ENCODE measurements at places on chromosomes 16 and 17.

DNA sequence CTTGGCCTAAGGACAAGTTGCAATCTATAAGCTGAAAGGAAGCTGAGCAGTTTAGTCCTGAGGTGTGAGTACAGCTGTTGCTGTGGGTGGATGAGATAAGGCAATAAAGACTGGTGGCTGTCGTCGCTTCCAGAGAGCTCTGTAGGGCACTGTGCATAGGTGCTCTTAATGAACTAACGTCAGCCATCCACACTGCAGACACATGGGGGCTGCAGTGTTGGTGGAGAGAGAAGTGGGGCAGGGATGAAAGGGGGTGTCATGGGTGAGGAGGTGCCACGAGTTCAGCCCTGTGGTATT is 139.9 kb upstream of the IRX3 start:
- no peak for DNase-seq

DNA sequence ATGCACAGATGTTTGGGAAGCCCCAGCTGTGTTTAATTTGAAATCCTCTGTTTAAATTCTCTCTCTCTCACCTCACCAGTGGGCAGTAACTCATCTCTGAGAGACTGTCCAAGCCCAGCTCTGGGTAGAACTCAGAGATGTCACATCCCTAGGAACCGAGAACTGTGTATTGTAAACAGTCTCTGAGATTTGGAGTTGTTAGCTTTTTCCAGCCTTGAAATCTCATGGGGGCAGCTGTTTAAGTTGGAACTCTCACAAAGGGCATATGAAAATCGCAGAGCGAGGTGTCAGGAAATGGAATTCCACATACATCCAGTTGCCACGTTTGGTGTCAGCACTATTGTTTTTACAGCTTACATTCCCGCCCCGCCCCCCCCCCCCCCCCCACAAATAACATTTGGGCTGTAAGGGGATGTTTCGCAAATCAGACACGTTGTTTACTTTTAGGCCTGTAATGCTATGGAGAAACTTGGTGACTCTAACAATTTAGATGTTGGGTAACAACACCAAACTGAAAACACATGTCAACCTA is 34.3 kb downstream of the VPS35L start:
- no peak for DNase-seq

DNA sequence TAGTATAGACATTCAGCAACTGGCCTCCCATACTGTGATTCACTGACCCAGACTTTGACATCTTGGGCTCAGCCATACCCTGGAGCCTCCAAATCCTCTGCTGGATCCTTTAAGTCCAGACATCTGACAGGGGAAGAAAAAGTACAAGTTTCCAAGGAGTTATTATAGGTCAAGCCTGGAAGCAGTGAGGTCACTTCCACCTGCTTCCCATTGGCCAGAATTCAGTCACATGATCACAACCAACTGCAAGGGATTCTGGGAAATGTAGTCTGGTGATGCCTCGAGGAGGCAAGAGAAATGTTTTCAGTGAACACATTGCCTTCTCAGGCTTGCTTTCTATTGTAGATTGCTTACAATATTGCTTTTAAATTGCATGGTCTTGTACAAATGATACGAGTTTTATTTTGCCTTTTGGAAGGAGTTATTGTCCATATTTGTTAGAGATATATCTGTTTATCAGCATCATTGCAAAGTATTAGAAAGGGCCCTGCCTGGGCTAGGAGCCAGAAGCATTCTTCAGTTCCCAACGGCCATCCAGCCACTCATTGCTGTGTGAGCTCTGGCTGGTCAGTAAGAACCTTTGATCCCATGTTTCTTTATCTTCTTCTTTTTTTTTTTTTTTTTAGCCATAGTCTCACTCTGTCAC is 696.9 kb downstream of the WWOX start:
- peak; percentile 40 for DNase-seq

- DNase-seq, result no peak
Measured at GRCh38 chr17:2916461-2916860, 120.2 kb downstream of the RAP1GAP2 start.

- no peak for DNase-seq
Measured at GRCh38 chr17:34720760-34721159, 141.4 kb downstream of the TMEM132E start.

- DNase-seq, result no peak
Measured at GRCh38 chr16:29992344-29992967, 3.0 kb downstream of the HIRIP3 start.

- no peak for DNase-seq
Measured at GRCh38 chr17:2936771-2937321, 126.6 kb downstream of the OR1D5 start.

- DNase-seq, result no peak
Measured at GRCh38 chr16:51461255-51461654, 310.2 kb upstream of the SALL1 start.

GRCh38 chr17:68319410-68320162 is 28.3 kb downstream of the ARSG start:
- no peak for DNase-seq

DNA sequence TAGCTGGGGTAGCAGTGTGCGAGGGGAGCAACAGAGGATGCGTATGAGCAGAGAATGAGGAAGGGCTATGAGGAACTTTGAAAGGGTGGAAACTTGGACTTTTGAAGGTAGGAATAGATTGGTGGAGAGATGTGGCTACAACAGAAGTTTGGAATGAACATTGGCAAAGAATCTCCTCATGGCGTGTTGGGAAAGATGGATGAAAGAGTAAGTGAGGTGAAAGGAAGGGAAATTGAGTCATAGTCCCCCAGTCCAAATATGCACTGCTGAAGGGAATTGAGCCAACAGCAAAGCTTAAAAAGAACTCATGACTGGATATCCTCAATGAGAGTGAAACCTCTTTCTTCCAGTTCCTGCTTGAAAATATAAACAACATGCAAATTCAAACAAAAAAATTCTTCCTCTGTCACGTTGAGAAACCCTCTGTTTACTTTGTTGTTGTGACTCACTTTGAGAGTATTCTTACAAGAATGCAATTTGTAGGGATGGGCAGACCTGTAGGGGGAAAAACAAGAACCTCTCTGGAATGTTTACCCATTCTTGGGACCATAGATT is 313.2 kb upstream of the KCNJ16 start:
- no peak for DNase-seq

Measured in mucosa of gallbladder (tissue), 1 donor.